ENCODE measurements at places on chromosomes 6 and 20.

- no peak for DNase-seq
These were observed 29.2 kb upstream of the SSR1 start for GRCh38 chr6:7341989-7342742.

DNA sequence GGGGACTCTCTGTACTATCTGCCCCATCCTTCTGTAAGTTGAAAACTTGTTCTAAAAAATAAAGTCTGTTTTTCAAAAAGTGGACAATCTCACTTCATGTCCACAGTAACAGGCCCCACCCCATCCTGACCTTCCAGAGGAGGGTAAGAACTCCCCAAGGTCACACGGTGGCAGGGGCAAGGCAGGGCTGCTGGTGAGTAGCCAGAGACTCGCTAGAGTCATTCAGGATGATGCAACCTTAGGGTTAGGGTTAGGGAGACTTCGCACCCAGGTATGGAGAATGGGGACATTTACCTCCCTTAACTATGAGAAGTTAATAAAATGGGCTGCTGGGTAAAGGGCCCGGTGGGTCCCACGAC is 15.4 kb downstream of the PEDS1 start:
- no peak for DNase-seq

DNA sequence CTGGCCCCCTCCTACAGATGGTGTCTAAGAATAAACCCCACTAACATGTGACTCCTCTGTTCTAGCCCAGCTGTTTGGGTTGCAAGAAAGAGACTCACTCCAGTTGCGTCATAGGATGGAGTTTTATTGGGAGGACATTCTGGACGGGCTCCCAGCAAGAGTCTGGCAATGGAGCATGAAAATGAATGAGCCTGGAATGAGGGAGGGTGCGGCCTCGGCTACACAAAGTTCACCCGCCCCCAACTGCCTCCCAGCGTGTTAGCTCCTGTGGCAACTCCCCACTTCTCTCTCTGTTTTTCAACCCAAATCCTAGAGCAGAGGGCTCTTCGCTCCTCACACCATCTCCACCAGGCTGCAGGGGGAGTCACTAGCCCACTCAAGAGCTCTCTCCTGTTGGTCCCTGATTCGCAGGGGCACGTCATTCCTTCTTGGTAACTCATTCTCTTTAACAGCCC is 5.1 kb upstream of the ADAM33 start:
- no peak for DNase-seq

- DNase-seq = no peak
These were observed 78.8 kb upstream of the OPRM1 start for GRCh38 chr6:153960281-153960680.

DNA sequence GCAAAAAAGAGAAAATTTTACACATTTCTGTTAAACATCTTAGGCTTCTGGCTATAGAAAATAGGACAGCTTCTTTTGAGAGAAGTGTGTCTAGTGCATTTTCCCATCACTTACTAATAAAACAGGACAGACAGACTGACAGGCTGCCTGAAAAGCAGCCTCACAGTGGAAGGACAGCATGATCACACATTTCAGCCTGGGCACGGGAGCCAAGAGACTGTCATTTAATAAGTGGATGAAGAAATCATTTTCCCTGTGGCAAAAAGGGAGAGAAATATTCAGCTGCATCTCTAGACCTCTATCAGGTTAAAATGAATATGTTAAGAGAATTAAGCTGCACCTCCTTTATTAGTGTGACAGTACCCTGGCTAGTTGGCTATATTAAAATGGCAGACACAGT is 960.5 kb downstream of the KIF16B start:
- DNase-seq = no peak

DNA sequence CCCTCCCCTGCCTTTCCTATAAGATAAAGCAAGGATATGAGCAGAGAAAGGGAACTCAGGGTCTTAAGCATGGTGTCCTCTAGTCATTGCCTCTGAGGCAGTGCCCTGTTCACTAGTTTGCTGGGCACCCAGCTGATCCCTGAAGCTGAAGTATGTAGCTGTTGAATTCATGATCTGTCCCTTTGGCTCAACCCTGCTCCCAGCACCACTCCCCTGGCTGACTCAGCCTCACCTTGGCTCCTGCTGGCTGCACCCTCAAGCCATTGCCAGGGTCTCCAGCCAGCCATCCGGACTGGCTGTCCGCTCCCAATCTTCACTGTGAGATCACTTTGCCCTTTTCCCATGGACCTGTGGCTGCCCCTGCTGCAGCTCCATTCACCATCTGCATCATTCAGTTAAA is 25.9 kb upstream of the UST start:
- DNase-seq = no peak

DNA sequence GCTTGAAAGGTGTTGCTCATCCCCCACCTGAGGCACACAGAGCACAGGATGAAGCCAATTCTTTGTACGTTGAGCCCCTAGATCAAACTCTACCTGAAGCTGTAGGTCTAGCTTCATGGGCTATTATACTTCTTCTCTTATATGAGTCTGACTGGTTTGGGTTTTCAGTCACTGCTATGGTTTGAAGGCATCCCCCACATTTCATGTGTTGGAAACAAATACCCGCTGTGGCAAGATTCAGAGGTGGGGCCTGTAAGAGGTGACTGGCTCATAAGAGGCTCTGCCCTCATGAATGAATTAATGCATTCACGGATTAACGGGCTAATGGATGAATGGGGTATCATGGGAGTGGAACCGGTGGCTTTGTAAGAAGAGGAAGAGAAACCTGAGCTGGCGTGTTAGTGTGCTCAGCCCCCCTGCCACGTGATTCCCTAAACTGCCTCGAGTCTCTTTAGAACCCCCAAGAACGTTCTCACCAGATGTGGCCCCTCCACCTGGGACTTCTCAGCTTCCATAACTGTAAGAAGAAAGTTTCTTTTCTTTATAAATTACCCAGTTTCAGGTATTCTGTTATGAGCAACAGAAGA is 39.2 kb downstream of the PREX1 start:
- DNase-seq = no peak

DNA sequence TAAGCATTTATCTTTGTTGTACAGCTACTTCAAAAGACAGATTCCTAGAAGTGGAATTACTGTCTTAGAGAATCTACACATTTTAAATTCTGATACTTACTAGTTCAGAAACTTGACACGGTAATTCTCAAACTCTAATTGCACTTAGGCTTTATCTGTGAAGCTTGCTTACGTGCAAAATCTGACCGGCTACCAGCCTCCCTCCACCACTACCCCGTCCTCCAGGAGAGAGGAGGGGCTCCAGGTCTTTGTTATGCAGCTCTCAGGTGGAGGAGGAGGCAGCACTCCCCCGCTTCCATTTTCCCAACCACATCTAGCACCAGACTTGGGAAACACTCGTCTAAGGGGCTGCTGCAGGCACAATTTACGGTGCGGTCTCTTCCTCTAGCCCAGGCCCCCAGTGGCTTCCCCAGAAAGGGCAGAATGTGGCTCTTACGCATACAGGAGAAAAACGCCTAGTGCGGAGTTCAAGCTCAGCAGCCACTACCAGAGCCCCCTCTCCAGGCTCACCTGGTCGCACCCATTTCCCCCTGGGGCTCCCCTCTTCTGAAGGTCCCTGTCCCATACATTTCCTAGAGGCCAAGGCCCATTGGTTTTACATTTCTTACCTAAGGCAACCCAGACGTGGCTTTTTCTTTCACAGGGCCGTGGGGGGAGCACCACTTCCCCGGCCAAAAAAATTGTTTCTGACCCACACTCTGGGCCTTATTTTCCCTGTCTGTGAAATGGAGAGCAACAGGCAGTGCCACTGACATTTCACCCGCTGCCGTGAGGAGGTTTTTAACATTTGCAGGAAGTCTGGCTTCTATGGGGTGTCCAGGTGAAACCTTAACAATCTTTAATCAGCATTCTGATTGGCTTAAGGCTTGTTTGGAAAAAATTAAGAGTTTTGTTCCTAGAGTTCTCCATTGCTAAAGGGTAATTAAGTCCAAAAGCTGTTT is 1.6 kb upstream of the TGIF2 start:
- DNase-seq = no peak

DNA sequence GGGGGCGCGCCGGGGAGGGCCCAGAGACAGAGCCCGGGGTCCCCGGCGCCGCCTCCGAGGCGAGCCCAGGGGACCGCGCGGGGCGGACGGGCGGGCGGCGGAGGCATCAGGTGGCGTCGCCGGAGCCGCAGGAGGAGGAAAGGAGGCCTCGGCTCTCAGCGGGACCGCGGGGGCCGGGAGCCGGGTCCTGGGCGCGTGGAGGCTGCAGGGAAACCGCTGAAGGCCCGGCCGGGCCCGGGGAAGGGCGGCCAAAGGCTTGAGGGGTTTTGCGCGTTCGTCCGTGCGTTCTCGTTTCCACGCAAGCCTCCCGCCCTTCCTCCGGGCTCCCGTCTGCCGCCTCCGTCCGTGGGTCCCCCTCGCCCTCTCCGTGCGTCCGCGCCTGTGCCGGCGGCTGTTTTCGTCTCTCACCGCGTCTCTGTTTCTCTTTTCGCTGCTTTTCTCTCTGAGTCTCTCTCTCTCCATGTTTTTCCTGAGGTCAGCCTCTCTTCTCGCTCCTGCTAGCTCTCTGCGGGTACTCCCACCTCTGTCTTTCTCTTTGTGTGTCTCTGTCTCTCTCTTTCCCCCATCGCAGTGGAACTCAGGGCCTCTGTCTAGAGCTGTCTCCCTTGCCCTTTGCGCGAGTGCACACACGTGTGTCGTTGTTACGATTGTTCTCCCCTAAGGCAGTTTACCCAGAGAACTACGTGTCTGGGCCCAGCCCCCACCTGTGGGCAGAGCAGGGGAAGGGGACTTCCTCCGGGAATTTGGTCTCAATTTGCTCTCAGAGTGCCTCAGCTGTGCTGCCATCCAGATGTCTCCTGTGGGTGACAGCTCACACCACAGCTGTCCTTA is 2.1 kb downstream of the IRF4 start:
- no peak for DNase-seq

DNA sequence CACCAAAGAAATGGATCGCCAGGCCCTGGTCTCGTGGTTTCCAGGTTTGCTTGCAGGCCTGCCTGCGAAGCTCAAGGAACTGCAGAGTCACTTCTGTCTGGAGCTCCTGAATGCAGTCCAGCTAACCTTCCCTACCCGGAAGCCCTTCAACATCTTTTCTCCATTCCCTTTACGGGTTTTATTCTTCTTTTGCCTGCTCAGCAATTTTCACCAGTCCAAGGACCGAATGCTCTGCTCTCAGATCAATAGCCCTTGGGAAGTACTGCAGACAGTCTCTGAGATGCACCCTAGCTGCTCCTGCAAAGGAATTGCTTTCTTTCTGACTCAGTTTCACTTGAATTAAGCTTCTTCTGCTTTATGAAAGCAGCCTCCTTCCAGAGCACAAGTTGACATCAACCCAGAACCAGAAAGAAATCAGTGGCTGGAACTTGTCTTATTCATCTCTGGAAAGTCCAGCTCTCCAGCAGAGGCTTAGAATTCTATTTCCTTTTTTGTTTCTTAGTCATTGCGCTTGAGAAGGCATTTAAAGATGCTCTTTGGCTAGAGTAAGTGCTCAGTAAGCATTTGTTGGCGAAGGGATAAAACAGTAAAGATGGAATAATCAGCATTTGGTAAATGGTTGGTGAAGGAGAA is 18.7 kb upstream of the YWHAB start:
- no peak for DNase-seq

- DNase-seq = no peak
These were observed 435.7 kb upstream of the FKBP1C start for GRCh38 chr6:62775427-62776022.

GRCh38 chr6:156029286-156029985 is 573.8 kb upstream of the NOX3 start:
- DNase-seq = no peak

DNA sequence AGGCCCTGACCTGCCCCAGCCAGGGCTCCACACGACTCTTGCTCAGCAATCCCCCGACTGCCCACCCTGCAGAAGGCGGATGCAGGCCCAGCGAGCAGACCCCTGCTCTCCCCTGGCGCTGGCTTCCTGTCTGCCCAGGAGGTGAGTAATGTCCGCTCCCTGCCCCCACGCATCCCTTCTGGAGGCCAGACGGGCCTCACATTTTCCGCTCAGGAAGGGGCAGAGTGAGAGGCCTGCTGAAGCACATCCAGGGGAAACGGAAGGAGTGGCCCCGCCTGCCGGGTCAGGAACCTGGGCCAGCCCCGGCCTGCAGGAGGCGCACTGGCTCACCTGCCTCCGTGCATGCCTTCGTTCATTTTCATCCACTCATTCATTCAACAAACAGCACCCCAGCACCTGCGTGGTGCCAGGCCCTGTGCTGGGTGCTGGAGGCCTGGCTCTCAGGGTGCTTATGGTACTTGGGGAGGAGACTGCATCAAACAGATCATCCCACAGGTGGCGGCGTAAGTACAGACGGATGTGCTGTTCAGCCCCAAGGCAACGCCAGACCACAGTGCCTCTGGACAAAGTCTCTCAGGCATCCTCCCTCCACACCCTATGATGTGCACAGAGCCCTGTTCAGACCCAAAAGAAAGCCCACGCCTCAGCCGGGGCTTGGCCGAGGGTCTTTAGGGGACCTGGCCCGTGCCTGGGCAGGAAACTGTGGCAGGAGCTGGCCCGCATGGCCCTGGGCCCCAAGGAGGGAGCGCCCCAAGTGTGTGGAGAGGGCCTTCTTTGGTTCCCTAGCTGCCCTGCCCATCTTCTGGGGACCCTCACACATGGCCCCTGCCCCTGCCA is 112.1 kb downstream of the ASXL1 start:
- DNase-seq = no peak

GRCh38 chr6:99344289-99344688 is 5.2 kb downstream of the FAXC start:
- DNase-seq = no peak

- DNase-seq = no peak
These were observed 8.4 kb upstream of the ACSS1 start for GRCh38 chr20:25066386-25066785.

DNA sequence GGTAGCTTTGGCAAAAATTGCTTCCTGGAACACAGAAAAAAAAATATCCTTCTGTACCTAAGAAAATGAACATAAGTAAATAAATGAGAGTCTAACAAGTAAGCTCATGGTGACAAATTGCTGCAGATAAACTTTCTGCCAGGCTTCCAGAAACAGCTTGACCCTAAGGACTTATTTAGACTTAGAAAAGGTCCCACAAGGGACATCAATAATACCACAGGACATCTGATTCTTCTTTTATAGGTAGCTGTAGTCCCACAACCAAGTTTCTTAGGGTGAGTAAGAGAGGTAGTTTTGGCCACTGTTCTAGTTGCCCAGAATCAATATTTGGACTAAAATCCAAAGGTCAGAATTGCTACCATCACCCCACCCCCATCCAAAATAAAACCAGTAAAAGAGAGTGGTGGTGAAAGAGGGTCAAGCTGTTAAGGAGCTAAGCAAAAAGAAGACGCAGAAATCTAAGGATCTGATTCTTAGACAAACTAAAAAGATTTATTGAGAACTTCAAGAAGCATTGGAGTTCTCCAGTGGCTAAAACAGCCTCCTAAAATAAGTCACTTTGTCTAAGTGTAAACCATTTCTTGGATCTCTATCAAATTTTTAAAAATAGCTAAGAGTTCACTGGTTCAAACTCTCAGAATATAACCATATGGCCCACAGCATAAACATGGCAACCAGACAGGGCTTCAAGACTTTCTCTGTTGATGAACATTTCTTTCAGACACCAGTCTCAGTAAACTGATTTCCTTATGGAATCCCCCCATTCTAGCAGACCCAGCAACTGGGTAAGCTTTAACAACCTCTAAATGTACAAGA is 180.6 kb downstream of the PTPRK start:
- no peak for DNase-seq

DNA sequence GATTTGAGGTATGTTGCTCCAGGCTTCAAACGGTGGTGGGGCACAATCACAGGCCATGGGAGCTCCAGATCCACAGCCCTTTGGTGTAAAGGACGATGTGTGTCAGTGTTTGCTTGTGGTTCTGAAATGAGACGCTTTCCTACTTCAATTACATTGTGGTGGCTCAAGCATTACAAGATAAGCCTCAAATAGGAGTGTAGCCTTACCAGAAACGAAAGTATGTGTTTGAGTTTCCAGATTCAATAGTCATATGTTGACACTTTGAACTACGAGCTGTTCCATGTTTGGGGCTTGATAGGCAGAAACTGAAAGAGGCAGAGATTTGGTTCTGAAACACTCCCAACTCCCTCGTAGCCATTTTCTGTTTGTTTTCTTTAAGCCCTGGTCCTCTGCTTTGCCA is 187.1 kb downstream of the MYLK4 start:
- no peak for DNase-seq

Measured in stimulated activated CD4-positive, alpha-beta T cell treated with anti-CD3 and anti-CD28 coated beads, Interleukin-2, amount 100 ng/mL, for 48 hours (primary cell).